ENCODE measurements at places on chromosomes 6 and 20. TPM values are rescaled to one million over a fixed set of nuclear protein-coding genes. Genes with fewer than 3 reads are reported as not detected.

The DEFB132 gene
- total RNA-seq = not detected

The VWA7 gene
- total RNA-seq = 3.9 TPM

The PRR18 gene
- not detected for total RNA-seq

The EFCAB8 gene
- total RNA-seq = 0.83 TPM

The CDH26 gene
- 0.95 TPM for total RNA-seq

The PTCHD4 gene
- total RNA-seq = 1.3 TPM

The LPIN3 gene
- total RNA-seq = 32.1 TPM

The GRM1 gene
- total RNA-seq = under 0.01 TPM

The SIRPD gene
- not detected for total RNA-seq

The TREML2 gene
- total RNA-seq = not detected

The MDFI gene
- total RNA-seq = 8.6 TPM

The UBD gene
- not detected for total RNA-seq

The RIMS1 gene
- total RNA-seq = 3.0 TPM

The KIF25 gene
- not detected for total RNA-seq

The AGPAT4 gene
- total RNA-seq = 16.6 TPM

DNA sequence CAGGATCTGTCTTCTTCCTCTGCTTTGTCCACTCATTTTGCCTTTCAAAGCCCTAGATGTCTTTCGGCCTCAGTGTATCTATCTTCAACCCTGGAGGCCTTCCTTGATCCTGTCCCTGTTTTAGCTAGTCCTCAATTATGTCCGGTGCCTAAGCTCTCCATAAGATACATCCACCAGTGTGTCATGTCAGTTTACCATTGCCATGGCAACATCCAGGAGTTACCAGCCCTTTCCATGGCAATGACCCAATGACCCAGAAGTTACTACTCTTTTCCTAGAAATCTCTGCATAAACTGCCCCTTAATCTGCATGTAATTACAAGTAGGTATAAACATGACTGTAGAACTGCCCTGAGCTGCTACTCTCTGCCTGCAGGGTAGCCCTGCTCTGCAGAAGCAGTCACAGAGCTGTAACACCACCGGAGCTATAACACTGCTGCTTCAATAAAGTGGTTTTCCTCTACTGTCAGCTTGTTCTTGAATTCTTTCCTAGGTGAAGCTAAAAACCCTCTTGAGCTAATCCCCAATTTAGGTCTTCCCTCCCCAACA is 712.1 kb upstream of the AGPAT4 start:
- no peak for DNase-seq

GRCh38 chr20:50313827-50314677 is 123.4 kb downstream of the CEBPB start:
- peak; percentile 62 for DNase-seq

- no peak for DNase-seq
Measured at GRCh38 chr20:12433724-12434123, 516.0 kb downstream of the BTBD3 start.

- DNase-seq = no peak
Measured at GRCh38 chr6:100202417-100203194, 208.6 kb upstream of the MCHR2 start.

DNA sequence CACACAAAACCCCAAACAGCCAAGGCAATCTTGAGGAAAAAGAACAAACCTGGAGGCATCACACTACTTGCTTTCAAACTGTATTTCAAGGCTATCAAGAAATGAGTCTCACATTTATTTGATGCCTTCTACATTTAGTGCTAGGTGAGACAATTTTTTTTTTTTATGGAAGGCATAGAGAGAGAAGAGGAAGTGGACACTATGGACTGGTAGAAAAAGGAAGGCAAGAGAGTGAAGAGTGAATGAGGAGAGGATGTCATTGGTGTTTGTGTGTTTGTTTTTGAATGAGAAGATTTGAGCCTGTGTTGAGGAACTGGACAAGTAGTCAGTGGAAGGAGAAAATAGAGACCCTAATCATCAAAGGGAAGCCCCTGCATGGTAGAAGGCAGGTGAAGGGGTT is 182.0 kb upstream of the JAG1 start:
- no peak for DNase-seq

GRCh38 chr6:87431263-87431662 is 23.5 kb downstream of the CFAP206 start:
- DNase-seq = no peak

GRCh38 chr20:19713822-19714578 is 44.1 kb upstream of the RIN2 start:
- no peak for DNase-seq

DNA sequence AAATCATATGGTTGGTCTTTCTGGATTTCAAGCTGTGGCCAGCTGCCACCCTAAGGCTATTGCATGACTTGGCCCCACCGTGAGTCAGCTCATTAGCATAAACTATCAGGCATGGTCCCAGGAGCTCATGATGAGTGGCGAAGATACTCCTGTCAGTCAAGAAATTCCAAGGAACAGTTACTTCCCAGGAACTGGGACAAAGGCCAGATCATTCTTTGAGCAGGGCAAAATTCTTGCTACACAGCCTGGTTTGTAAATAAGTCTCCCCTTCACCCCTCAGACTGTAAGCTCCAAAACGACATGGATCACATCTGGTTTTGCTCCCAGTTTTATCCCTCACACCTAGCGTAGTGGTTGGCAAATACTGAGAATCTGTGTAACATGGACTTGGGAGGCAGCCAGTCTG is 33.0 kb upstream of the KIAA1586 start:
- no peak for DNase-seq

DNA sequence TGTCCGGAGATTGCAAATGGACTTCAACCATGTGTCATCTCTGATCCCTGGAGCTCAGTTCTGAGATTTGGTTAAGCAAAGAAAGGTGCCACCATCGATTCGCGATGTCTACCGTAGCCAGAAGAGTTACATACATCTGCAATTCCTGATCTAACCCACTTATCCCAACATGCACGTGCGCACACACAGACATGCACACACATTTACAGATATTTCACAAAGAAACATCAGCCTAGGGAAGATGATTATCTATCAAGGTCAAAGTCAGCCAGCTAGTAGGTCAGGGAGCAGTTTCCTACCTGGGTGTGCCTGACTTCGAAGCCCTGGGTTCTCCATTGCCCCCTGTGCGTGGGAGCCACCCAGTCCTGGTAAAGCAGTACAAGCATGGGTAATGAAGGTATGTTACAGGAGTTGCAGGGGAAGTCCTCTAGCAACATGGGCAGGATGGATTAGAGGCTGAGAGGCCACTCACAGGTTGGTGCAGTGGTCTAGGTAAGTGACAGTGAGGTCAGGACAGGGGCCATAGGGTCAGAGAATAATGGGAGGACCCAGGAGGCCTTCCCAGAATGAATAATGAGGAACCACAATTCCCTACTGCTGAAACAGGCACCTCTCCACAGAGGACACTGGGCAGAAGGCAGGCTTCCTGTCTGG is 85.2 kb upstream of the MYL9 start:
- no peak for DNase-seq

- peak; percentile 56 for DNase-seq
Measured at GRCh38 chr6:93282521-93283031, 136.8 kb downstream of the EPHA7 start.

- DNase-seq = no peak
Measured at GRCh38 chr20:50141811-50142561, 11.5 kb downstream of the PEDS1 start.

DNA sequence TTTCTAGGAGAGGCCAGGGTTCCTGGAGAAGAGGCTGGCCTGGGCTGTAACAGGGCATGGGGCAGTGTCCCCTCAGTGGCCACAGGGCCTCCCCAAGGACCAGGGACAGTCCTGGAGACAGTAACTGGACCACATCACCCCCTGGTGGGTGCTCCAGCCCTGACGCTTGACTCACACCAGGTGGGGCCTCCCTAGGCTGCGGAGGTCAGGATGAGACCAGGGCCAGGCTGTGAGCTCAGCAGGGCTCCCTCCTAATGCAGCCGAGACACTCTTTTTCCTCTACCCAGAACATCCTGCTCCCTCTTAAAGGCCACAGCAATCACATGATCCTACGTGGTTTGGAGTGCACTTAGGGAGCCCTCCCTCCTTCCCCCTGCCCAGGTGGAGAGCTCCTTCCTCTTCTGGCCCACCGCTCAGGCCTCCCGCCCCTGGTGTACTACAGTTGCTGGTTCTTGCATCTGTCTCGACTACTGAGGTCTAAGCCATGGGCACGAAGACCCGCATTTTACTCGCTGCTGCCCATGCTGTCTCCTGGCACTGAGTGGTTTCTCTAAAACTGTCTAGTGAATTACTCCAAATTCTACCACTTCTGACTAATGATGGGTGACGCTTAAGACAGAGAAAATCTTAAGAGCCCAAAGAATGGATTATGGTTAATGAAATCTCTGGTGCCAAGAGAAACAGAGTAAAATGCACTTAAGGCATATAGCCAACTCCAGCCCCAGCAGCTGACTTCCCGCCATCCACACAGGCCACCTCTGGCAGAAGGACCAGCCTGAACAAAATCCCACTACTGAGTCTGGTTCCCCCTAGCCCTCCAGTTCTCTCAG is 166.1 kb upstream of the CST7 start:
- peak; percentile 45 for DNase-seq

GRCh38 chr6:115539531-115539930 is 521.2 kb downstream of the FRK start:
- no peak for DNase-seq

- DNase-seq = no peak
Measured at GRCh38 chr6:150355932-150356331, 12.9 kb upstream of the IYD start.

GRCh38 chr6:16196260-16196983 is 42.0 kb upstream of the GMPR start:
- DNase-seq = no peak

- DNase-seq = no peak
Measured at GRCh38 chr6:63677282-63677681, 41.7 kb downstream of the PHF3 start.

DNA sequence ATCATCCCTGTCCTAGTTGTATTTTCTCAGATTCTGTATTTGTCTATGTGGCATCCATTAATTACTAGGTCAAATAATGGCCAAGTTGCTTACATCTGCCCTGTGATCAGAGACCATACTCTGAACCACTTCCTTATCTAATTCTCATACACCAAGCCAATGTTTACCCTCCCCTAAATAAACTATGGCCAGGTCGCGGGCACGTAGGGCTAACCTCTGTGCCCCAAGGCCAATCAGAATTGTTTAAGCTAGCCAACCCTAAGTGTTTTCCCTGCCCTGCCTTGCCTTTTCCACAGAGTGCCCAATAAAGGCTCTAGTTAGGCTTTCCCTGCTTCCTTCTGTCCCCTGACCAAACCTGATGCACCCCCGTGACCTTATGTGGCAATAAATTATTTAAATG is 2.8 kb upstream of the CALHM4 start:
- no peak for DNase-seq

GRCh38 chr20:46010491-46011391 is 2.0 kb downstream of the MMP9 start:
- DNase-seq = no peak

DNA sequence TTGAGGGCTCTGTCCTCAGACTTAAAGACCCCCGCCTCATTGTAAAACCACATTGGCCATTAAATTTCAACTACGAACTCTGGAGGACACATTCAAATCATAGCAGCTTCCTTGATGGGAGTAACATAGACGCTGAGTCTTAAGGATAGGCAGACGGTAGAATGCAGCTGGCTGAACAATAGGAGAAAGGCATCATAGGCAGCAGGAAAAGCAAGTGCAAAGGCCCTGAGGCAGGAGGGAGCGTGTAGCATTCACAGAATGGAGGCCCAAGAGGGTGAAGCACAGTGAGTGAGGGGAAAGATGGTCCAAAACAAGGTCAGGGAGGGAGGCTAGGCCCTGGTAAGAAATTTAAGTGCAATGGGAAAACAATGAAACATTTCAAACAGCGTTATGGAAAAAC is 8.6 kb upstream of the PFDN4 start:
- no peak for DNase-seq

DNA sequence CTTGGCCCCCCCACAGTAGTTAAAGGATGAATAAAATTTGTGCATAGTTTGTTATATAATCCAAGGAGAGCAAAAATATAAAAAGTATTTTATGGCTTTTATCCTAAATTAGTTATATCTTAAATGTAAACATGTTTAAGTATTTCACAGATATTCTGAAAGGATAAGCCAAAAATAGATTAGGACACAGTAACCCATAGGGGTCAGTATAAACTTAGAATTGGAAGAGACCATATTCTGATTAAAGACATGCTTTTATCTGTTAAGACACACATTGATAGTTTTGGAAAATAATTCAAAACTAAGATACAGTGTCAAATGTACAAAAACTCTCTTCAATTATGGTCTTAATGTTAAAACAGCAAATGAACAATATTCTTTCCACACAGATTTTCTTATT is 4.5 kb upstream of the SERINC1 start:
- DNase-seq = no peak

GRCh38 chr6:6612308-6612707 is 23.8 kb downstream of the LY86 start:
- DNase-seq = no peak

DNA sequence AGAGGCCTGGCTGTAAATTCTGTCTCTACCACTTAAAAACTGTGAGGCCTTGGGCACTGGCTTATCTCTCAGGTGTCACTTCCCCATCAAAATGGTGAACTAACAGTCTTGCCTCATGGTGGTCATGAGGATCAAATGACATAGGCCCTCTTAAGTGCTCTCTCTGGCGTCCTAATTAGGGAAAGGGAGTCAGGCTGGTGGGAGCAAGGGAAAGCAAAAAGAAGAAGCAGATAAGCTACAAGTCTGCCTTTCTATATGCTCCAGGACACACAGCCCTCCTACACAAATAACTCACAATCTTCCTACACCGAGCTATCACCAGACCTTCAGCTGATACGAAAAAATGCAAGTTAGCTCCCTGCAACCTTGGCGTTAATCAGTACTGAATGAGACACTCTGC is 19.5 kb upstream of the SLC22A16 start:
- DNase-seq = no peak

- no peak for DNase-seq
Measured at GRCh38 chr6:68649669-68650068, 14.6 kb downstream of the ADGRB3 start.

GRCh38 chr6:30836431-30836866 is 47.9 kb upstream of the DDR1 start:
- no peak for DNase-seq

GRCh38 chr6:6750594-6751265 is 162.2 kb downstream of the LY86 start:
- no peak for DNase-seq

DNA sequence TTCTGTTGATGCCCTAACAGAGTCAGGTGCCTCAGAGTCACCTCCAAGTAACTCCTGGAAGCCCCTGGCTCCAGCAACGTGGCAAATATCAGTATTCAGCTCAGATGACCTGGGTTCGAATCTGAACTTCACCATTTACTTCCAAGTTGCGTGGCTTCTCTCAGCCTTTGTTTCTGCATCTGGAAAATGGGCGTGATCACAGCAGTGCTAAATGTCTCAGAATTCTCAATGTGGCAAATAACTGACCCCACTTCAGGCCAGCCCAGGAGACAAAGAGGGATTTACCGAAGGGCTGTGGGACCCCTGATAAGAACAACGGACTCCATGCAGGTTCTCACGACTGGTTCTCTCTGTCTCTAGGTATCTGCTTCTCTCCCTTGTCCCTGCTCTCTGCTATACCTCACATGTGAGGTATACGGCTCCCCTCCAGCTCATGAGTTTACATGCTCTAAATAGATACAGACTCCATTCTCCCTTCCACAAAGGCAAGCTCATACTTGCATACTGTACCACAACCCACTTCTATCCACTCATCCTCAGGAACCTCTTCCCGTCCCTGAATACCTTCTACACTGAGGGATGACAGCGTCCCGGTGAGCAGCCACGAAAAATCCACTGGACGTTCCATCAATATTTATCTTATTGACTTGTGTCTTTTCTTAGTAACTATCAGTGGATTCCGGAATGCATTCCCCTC is 84.1 kb downstream of the SNX5 start:
- peak; percentile 46 for DNase-seq

Data from sigmoid colon (tissue), 7 donors.